ENCODE measurements at places on chromosomes 4 and X.

GRCh38 chr4:104532677-104533076 is 38.0 kb upstream of the CXXC4 start:
- DNase-seq: no peak

GRCh38 chrX:84188320-84188834 is 378 bp upstream of the RPS6KA6 start:
- no peak for DNase-seq

GRCh38 chr4:10866666-10867065 is 182.1 kb upstream of the CLNK start:
- no peak for DNase-seq

GRCh38 chrX:9829308-9830267 is 43.4 kb downstream of the SHROOM2 start:
- DNase-seq: no peak

GRCh38 chrX:8043121-8043520 is 115.9 kb upstream of the PNPLA4 start:
- no peak for DNase-seq

DNA sequence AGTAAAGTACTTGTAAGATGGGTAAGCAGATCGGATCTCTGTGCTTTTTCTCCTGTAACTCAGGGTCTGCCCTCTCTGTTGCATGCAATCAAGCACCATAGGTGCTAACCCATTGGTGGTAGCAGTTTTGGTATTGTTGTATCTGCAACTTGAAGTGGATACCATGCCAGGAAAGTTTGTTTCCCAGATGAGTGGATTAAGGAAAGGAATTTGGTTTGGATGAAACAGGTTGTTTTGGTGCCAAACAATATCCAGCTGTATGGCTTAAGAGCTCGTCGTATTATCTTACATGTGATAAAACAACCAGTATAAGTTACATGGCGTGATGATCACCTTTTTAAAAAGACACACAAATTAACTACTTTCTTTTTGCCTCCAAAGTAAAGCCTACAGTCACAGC is 280.9 kb upstream of the TENM3 start:
- DNase-seq: no peak

- DNase-seq: no peak
These were observed 118.2 kb upstream of the STX18 start for GRCh38 chr4:4659871-4660651.

- DNase-seq: no peak
These were observed 63.3 kb downstream of the DOCK11 start for GRCh38 chrX:118558926-118559325.

- DNase-seq: no peak
These were observed 13.5 kb downstream of the PRKX start for GRCh38 chrX:3699821-3700381.

DNA sequence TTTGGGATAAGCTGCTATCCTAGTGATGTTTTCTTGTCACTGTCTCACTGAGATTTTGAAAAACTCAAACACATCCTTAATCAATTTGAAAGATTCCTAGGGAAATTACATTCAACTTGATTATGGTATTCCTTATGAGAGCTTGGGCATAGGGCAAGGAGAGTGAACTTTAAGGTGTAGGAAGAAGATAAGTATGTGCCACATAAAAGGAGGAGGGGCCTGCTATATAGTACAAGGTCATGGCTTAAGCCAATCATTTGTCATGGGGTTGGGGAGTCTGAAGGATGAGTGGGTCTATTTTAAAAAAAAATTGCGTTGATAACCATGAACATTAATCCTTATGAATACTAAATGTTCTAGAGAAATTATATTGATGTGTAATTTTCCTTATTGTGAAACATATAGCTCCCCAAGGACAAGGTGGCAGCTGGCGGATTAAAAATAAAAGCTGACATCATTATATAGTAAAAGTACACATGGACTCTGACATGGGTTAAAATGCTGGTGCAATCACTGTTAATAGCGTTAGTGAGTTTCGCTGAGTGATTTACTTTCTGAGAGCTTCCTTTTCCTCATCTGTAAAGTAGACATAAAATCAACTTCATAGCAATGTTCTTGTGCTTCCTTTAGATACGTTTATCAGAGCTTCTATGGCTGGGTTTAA is 17.4 kb downstream of the GALNT7 start:
- DNase-seq: no peak

- DNase-seq: no peak
These were observed 55.2 kb downstream of the ARHGEF6 start for GRCh38 chrX:136725441-136726104.

- no peak for DNase-seq
These were observed 11.2 kb upstream of the GNRHR start for GRCh38 chr4:67765401-67765800.

- DNase-seq: no peak
These were observed 41.4 kb downstream of the PABPC4L start for GRCh38 chr4:134160211-134160610.

GRCh38 chrX:119516157-119516702 is 48.0 kb downstream of the SLC25A5 start:
- DNase-seq: peak; percentile 7

- DNase-seq: no peak
These were observed 8.5 kb downstream of the PPP1R3F start for GRCh38 chrX:49278081-49278480.

DNA sequence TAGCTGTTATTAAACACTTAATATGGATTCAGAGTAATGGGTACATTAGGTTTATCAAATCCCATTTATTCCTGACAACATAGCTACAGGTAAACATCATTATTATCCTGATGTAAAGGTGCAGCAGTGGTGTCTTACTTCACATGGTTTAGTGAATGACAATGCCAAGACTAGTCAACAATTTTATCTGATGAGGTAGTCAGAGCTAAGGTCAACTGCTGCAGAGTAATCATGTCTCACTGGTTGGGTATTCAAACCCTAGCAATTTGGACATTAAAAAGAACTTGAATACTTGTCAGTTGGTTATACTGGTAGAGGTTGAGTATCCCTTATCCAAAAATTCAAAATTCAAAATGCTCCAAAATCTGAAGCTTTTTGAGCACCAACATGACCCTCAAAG is 117.6 kb downstream of the MAB21L2 start:
- DNase-seq: no peak

- DNase-seq: no peak
These were observed 28.3 kb upstream of the PPP4R3C start for GRCh38 chrX:27491397-27491796.

DNA sequence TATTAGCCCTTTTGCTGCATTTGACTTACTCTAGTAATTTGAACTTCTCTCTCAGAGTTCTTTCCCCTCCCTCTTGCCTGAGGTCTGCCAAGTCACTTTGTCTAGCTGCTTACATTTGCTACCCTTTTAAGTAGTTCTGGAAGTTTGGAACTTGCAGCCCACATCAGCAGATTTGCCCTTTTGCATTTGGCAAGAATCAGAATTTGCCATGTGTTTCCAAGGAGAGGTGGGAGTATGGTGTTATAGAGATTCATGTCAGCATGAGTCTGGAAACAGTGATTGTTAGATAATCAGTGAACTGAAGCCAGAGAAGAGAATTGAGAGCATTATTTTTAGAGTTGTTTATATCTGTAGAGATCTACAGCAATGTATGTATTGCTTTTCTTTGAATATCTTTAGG is 52.1 kb downstream of the KLHL34 start:
- DNase-seq: no peak

DNA sequence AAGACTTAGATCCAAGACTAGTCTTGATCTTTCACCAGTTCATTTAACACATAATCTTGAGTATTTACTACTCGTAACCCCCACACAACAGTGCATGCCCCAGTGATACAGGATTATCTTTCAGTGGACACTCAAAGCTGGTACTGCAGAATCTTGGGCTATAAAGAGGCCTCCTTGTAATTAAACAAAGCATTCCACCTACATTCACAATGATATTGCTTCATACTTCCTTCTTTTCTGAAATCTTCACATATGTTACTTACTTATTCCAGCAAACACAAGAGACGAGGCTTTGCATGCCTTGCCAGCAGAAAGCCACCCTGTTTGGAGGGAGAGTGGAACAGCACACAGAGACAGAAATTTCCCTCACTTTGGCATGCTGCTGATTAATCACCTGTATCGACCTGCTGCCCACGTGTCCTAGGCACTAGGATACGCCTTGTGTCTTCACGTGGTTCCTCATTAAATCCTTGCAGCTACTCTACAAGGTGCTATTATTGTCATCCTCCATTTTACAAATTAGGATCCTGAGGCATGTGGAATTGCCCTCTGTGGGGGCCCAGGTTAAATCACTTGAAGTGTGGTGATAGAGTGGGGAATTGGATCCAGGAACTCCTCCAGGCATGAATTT is 77.3 kb downstream of the FAM184B start:
- no peak for DNase-seq

GRCh38 chr4:105780176-105780575 is 71.6 kb downstream of the GSTCD start:
- DNase-seq: no peak

- no peak for DNase-seq
These were observed 65.3 kb downstream of the HPRT1 start for GRCh38 chrX:134525086-134525792.

DNA sequence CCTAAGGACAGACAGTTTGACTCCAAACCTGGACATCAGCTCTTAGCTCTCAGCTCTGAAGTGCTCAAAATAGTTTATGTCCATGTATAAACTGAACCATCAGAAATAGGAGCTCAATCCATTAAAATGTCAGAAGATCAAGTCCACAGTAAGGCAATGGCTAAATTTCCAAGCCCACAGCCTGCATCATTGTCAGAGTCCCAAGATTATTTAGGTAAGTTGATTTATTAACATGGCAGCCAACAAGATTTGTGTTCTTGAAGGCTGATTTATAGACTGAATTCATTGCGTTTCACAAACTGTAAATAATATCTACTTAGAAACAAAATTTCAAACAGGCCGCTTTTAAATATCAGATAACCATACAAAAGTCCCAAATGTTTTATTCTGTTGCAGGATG is 286.5 kb upstream of the ADGRL3 start:
- DNase-seq: no peak

Data from stimulated activated CD8-positive, alpha-beta memory T cell treated with anti-CD3 and anti-CD28 coated beads, Interleukin-7, amount 100 ng/mL, for 1 hour (primary cell).